Placental epithelial cell (primary cell): ENCODE measurements at places on chromosomes 12 and 14. TPM values are rescaled to one million over a fixed set of nuclear protein-coding genes. Genes with fewer than 3 reads are reported as not detected.

Gene CSRP2
- total RNA-seq = 11.3 and 47.9 TPM in 2 replicates

Gene TUNAR
- total RNA-seq = not detected in 2 replicates

Gene TNS2
- total RNA-seq = 5.1 and 14.9 TPM in 2 replicates

Gene BCL7A
- total RNA-seq = 0.54 and 1.2 TPM in 2 replicates

Gene PLEKHG7
- not detected in 2 replicates for total RNA-seq

Gene AREL1
- 29.4 and 37.5 TPM in 2 replicates for total RNA-seq

Gene CIROP
- not detected in 2 replicates for total RNA-seq

Gene RTL1
- total RNA-seq = not detected in 2 replicates

Gene BIN2
- total RNA-seq = under 0.01 TPM in 1 of 2 replicates, not detected in the other

Gene LYZ
- total RNA-seq = not detected in 2 replicates

Gene KRT78
- not detected in 2 replicates for total RNA-seq

Gene AICDA
- 0.11 TPM in 1 of 2 replicates, not detected in the other for total RNA-seq

Gene OTOGL
- total RNA-seq = not detected in 2 replicates

Gene CLEC4D
- not detected in 2 replicates for total RNA-seq

Gene MDM1
- total RNA-seq = 5.1 and 9.8 TPM in 2 replicates

Gene KRT75
- total RNA-seq = not detected in 2 replicates

Gene LIN7A
- total RNA-seq = 1.2 and 2.7 TPM in 2 replicates

Gene ADAM21
- total RNA-seq = under 0.01 and 0.43 TPM in 2 replicates

Gene PRIMA1
- not detected in 2 replicates for total RNA-seq

Gene HCAR2
- 0.39 and 0.54 TPM in 2 replicates for total RNA-seq

Gene ENDOU
- total RNA-seq = 1.8 and 9.8 TPM in 2 replicates

Gene IAPP
- total RNA-seq = not detected in 2 replicates

Gene SDR39U1
- 14.1 and 23.2 TPM in 2 replicates for total RNA-seq

Gene DDX47
- 57.7 and 88.9 TPM in 2 replicates for total RNA-seq

Gene KLRK1
- total RNA-seq = 0.43 and 2.0 TPM in 2 replicates

Gene NANOG
- total RNA-seq = under 0.01 and 0.11 TPM in 2 replicates

Gene KTN1
- total RNA-seq = 70.7 and 82.9 TPM in 2 replicates

Gene MUCL1
- total RNA-seq = not detected in 2 replicates

Gene IFNG-AS1
- not detected in 2 replicates for total RNA-seq

Gene UBE2N
- 34.2 and 41.2 TPM in 2 replicates for total RNA-seq

Gene KLRF1
- not detected in 2 replicates for total RNA-seq

Gene TMED10
- 303 and 458 TPM in 2 replicates for total RNA-seq

Gene LMO3
- 0.22 TPM in 1 of 2 replicates, not detected in the other for total RNA-seq

Gene TMTC3
- total RNA-seq = 27.5 and 104 TPM in 2 replicates

Gene WSCD2
- not detected in 2 replicates for total RNA-seq

Gene SINHCAF
- 37.3 and 46.8 TPM in 2 replicates for total RNA-seq

Gene ABCD2
- not detected in 2 replicates for total RNA-seq

Gene CLEC1B
- total RNA-seq = under 0.01 and 0.33 TPM in 2 replicates

Gene CACNA2D4
- 0.65 and 3.9 TPM in 2 replicates for total RNA-seq

Gene ABCC9
- under 0.01 and 0.11 TPM in 2 replicates for total RNA-seq

Gene TAS2R9
- not detected in 2 replicates for total RNA-seq

Gene RND1
- not detected in 2 replicates for total RNA-seq

Gene TAS2R43
- 2.0 and 2.4 TPM in 2 replicates for total RNA-seq
